ENCODE measurements at places on chromosomes 5 and 9. TPM values are rescaled to one million over a fixed set of nuclear protein-coding genes. Genes with fewer than 3 reads are reported as not detected.

DNA sequence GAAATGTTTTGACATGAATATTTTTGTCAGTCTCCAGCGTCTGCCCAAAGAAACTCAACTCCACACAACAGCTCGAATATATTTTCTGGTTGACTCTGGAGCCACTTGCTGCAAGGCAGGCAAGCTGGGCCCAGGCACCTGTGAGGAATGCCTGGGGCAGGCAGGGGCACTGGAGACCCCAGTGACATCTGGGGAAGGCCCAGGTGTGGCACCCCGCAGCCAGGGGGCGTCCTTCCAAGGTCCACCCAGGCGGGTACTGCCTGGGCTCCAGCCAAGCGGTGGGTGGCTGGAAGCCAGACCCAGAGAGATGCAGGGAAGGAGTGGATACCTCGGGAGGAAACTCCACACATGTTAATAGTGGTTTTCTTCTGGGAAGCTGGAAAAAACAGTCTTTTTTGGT is 125.9 kb downstream of the PHF2 start:
- H3K4me3 ChIP-seq = no peak overlapping the region
- H3K27me3 ChIP-seq = no peaks in the 10 kb centered on the region
- no peaks in the 10 kb centered on the region for H3K36me3 ChIP-seq
- no peak for DNase-seq
- no peak overlapping the region for H3K27ac ChIP-seq
- no peaks in the 10 kb centered on the region for H3K4me1 ChIP-seq

- no peaks in the 10 kb centered on the region for H3K36me3 ChIP-seq
- no peak overlapping the region for H3K27ac ChIP-seq
- H3K4me1 ChIP-seq = no peaks in the 10 kb centered on the region
Measured at GRCh38 chr9:118330191-118330986, 626.2 kb downstream of the TLR4 start.

DNA sequence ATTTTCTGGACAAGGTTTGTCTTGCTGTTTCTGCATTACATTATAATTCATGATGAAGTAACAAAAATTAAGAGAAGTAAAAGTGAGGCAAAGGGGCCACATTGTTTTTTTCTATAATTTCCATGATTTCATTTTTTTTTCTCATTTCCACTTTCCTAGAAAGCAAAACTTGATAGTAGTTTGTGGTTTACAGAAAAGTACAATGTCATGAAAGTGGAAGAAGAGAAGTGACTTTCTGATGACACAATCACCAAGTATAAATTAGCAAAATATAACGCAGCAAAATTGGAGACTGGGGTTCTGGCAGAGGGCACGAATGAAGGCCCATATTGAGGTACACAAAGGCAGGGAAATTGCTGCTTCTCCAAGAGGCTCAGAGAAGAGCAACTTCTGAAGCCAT is 5.0 kb upstream of the IFNA14 start:
- no peaks in the 10 kb centered on the region for H3K36me3 ChIP-seq
- DNase-seq = no peak
- no peak overlapping the region for H3K4me3 ChIP-seq
- no peaks in the 10 kb centered on the region for H3K4me1 ChIP-seq
- no peaks in the 10 kb centered on the region for H3K27me3 ChIP-seq

GRCh38 chr9:12980085-12980851 is 205.4 kb downstream of the LURAP1L start:
- H3K4me3 ChIP-seq = no peak overlapping the region
- H3K27me3 ChIP-seq = no peaks in the 10 kb centered on the region
- DNase-seq = no peak
- no peak overlapping the region for H3K27ac ChIP-seq
- no peaks in the 10 kb centered on the region for H3K4me1 ChIP-seq

- no peaks in the 10 kb centered on the region for H3K36me3 ChIP-seq
- no peak for DNase-seq
- H3K27ac ChIP-seq = no peak overlapping the region
- no peaks in the 10 kb centered on the region for H3K4me1 ChIP-seq
- no peaks in the 10 kb centered on the region for H3K27me3 ChIP-seq
Measured at GRCh38 chr9:36966371-36967097, 67.5 kb downstream of the PAX5 start.

GRCh38 chr5:35804201-35804653 is 52.5 kb upstream of the IL7R start:
- no peak overlapping the region for H3K27ac ChIP-seq
- DNase-seq = no peak
- H3K4me1 ChIP-seq = peaks cover 4% of the 10 kb centered on the region

- no peak overlapping the region for H3K4me3 ChIP-seq
- peak; percentile 18 for DNase-seq
- no peaks in the 10 kb centered on the region for H3K27me3 ChIP-seq
- no peak overlapping the region for H3K27ac ChIP-seq
- no peaks in the 10 kb centered on the region for H3K36me3 ChIP-seq
- no peaks in the 10 kb centered on the region for H3K4me1 ChIP-seq
Measured at GRCh38 chr5:97534166-97534565, 351.1 kb upstream of the RIOK2 start.

DNA sequence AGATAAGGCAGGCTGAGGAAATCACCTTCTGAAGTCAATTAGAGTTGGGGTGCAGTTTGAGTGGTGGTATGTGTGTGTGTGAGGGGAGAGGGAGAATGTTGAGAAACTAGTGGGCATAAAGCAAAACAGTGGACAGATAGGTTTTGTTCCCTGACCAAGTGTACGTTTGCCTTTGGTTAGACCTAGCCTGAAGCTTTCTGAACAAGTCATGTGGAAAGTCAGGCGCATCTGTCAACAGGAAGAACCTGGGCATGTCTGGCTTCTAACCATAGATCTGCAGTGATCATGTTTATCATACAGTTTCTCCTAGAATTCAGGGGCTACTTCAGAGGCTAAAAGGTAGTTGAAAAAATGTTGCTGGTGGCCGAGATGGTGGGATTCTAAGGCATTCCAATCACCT is 143.2 kb upstream of the PCA3 start:
- no peak overlapping the region for H3K4me3 ChIP-seq
- no peaks in the 10 kb centered on the region for H3K36me3 ChIP-seq
- no peak overlapping the region for H3K27ac ChIP-seq
- no peaks in the 10 kb centered on the region for H3K4me1 ChIP-seq
- no peaks in the 10 kb centered on the region for H3K27me3 ChIP-seq

The INSL6 gene
- total RNA-seq = not detected

DNA sequence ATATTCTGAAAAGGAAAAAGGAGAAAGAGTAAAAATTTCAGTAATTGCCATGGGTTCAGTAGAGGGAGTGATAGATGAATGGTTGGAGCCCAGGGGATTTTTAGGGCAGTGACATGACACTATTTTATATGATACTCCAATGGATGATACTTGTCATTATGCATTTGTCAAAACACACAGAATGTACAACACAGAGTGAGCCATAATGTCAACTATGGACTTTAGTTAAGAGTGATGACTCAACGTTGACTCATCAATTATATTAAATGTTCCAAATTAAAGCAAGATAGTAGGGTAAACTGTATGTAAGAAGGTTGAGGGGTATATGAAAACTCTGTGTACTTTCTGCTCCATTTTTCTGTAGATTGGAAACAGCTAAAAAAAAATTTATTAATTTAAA is 586.4 kb downstream of the TAF11L14 start:
- H3K36me3 ChIP-seq = no peaks in the 10 kb centered on the region
- H3K4me1 ChIP-seq = no peaks in the 10 kb centered on the region
- DNase-seq = no peak
- H3K27ac ChIP-seq = no peak overlapping the region
- H3K4me3 ChIP-seq = no peak overlapping the region

The ARL14EPL gene
- total RNA-seq = not detected

DNA sequence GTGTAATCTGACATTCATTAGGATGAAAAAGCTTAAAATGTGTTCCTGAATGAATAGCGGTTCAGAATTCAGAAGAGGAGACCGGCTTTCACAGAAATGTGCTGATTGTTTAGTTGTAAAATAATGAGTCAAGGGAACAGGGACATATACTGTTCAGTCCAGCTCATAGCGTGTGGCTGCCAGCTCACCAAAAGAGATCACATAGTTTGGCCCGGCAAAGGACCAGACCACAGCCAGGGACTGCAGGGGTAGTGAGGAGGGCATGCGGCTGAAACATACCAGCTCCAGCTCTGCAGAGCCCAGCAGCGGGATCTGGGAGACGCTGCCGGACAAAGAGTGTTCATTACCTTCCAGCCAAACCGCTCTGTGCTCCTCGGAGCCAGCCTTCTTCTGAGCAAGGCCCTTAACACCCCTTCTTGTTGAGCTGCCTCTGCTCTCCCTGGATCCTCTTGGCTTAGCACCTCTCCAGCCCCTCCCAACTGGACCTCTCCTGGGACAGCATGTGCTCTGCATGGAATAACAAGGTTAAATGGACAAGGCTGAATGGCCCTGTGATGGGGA is 116.8 kb upstream of the CNTLN start:
- no peak overlapping the region for H3K4me3 ChIP-seq
- H3K27ac ChIP-seq = no peak overlapping the region
- no peaks in the 10 kb centered on the region for H3K36me3 ChIP-seq
- H3K27me3 ChIP-seq = no peaks in the 10 kb centered on the region
- H3K4me1 ChIP-seq = peaks cover 5% of the 10 kb centered on the region

GRCh38 chr9:75333624-75334023 is 245.3 kb downstream of the OSTF1 start:
- no peaks in the 10 kb centered on the region for H3K4me1 ChIP-seq
- DNase-seq = no peak
- H3K27me3 ChIP-seq = no peaks in the 10 kb centered on the region
- no peak overlapping the region for H3K27ac ChIP-seq
- H3K4me3 ChIP-seq = no peak overlapping the region

The SPATA9 gene
- 0.61 TPM for total RNA-seq

DNA sequence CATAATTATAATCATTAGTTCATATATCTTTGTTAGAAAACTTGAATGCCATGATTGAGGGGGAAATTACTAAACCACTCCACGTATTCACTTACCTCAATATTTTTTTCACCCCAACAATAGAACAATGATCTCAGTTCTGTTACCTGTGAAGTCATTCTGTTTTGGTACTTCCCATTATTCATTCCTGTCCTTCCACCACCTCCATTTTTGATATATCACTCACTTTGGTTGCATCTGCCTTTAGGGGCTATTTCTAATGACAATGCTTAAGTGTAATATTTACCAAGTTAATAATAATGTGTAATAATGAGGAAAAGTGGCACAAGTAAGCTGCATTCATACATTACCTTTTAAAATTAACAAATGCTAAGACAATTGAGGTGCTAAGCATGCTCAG is 218.4 kb downstream of the SPATA31D1 start:
- H3K4me1 ChIP-seq = no peaks in the 10 kb centered on the region
- H3K36me3 ChIP-seq = no peaks in the 10 kb centered on the region
- H3K27ac ChIP-seq = no peak overlapping the region
- DNase-seq = no peak
